ENCODE measurements at places on chromosomes 1 and 21. TPM values are rescaled to one million over a fixed set of nuclear protein-coding genes. Genes with fewer than 3 reads are reported as not detected.

DNA sequence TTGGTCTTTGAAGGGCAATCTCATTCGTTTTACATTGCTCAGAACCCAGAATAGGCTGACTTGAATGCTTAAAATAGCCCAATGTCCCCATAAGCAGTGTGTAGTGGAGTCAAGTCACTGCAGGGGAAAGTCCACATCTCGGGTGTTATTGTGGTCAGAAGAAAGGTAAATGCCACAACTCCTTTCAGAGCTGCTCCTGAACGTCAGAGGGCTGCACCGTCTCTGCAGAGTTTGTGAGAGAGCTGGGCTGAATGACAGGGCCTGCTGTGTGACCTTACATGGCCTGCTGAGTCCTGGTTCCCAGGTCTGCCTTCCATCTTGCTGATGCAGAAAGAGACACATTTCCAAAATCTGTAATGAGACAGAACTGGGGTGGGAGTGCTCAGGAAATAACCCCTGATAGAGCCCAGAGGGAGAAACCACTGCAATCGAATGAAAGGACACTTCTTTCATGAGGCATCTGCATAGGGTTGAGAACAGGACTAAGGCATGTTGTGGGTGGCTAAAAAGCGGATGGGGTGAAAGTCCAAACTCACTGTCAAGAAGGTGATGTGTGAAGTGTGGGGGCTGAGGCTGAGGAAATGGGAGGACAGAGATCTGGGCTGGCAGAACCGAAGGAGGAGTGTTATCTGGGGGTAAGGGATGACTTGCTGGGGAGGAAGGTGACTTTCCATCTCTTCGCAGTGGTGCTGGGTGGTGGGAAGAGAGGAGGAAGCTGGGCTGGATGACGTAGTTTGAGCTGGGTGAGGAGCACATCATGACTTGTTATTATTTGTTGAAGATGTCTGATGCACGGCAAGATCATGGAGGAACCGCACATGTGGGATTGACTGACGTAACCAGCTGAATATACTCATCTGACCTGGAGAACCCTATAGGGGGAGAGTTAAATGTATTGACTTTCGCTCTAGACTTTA lies 33.7 kb downstream of the XCL2 start:
- no peak overlapping the region for H3K27ac ChIP-seq
- H3K4me3 ChIP-seq: no peak overlapping the region
- DNase-seq: no peak
- H3K36me3 ChIP-seq: no peaks in the 10 kb centered on the region
- H3K4me1 ChIP-seq: no peaks in the 10 kb centered on the region

DNA sequence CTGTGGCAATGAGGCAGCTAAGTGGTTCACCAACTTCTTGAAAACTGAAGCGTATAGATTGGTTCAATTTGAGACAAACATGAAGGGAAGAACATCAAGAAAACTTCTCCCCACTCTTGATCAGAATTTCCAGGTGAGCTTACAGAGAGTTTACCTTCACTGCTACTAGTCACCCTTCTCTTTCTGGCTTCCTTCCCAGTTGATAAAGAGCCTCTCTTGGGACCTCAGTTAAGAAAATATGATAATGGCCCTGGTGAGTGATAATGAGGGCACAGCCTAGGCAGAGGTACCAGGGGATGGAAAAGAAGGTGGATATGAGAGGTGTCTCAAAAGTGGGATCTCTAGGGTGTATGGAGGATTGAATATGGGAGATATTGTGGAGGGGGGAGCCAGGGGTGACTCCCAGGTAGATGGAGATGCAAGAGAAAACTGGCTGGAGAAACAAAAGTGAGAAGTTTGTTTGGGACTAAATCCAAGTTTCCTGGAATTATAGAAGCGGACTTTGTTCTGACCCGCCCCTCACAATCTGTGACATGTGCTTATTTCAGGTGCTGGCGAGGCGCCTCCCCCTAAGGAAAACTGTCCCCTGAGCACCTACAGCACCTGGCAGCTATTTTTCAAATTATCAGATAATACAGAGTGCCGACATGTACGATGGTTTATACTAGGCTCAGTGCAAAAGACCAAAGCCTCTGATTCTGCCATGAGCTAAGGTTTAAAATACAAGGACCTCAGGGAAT lies 13.7 kb downstream of the MTARC2 start:
- H3K4me1 ChIP-seq: no peaks in the 10 kb centered on the region
- no peaks in the 10 kb centered on the region for H3K27me3 ChIP-seq
- peaks cover 21% of the 10 kb centered on the region for H3K36me3 ChIP-seq
- no peak overlapping the region for H3K27ac ChIP-seq
- no peak for DNase-seq

- no peak overlapping the region for H3K4me3 ChIP-seq
- H3K36me3 ChIP-seq: peaks cover 4% of the 10 kb centered on the region
- no peaks in the 10 kb centered on the region for H3K27me3 ChIP-seq
- H3K4me1 ChIP-seq: peaks cover 15% of the 10 kb centered on the region
Observed at GRCh38 chr1:43396059-43396458, 6.4 kb downstream of the SZT2 start.

- H3K27ac ChIP-seq: no peak overlapping the region
- no peaks in the 10 kb centered on the region for H3K36me3 ChIP-seq
- peaks cover 6% of the 10 kb centered on the region for H3K27me3 ChIP-seq
- DNase-seq: no peak
- no peak overlapping the region for H3K4me3 ChIP-seq
- no peaks in the 10 kb centered on the region for H3K4me1 ChIP-seq
Observed at GRCh38 chr1:87852410-87853161, 523.9 kb downstream of the LMO4 start.

- DNase-seq: no peak
- H3K4me3 ChIP-seq: no peak overlapping the region
- no peaks in the 10 kb centered on the region for H3K36me3 ChIP-seq
Observed at GRCh38 chr1:153400244-153400643, 9.4 kb upstream of the S100A8 start.

DNA sequence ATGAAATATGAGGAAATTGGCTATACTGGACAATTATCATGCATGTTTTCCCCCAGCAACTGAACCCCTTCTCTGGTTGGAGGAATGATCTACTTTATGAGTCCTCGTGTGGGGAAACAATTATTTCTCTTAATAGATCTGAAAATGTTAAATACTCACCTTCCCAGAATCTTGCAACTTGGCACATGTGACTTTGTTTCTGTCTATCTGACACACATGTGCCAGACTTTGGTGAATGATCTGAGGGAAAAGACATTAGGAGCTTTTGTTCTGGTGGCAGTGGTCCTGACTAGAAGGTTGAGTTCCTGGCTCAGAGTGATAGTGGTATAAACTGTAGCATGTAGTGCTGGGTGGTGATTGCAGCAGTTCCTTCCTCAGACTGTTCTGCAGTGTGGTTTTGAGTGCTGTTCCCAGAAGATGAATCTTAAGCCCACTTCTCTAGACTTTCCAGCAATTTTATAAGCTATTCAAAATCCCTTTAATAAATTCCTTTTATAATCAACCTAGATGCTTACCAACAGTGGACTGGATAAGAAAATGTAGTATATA lies 59.3 kb upstream of the B3GALNT2 start:
- no peak for DNase-seq
- H3K4me1 ChIP-seq: no peaks in the 10 kb centered on the region
- H3K4me3 ChIP-seq: no peak overlapping the region
- H3K27me3 ChIP-seq: no peaks in the 10 kb centered on the region
- no peaks in the 10 kb centered on the region for H3K36me3 ChIP-seq

- no peak overlapping the region for H3K27ac ChIP-seq
- H3K27me3 ChIP-seq: no peaks in the 10 kb centered on the region
- no peak for DNase-seq
- H3K4me3 ChIP-seq: no peak overlapping the region
Observed at GRCh38 chr1:97091263-97091662, 369.7 kb downstream of the PTBP2 start.

DNA sequence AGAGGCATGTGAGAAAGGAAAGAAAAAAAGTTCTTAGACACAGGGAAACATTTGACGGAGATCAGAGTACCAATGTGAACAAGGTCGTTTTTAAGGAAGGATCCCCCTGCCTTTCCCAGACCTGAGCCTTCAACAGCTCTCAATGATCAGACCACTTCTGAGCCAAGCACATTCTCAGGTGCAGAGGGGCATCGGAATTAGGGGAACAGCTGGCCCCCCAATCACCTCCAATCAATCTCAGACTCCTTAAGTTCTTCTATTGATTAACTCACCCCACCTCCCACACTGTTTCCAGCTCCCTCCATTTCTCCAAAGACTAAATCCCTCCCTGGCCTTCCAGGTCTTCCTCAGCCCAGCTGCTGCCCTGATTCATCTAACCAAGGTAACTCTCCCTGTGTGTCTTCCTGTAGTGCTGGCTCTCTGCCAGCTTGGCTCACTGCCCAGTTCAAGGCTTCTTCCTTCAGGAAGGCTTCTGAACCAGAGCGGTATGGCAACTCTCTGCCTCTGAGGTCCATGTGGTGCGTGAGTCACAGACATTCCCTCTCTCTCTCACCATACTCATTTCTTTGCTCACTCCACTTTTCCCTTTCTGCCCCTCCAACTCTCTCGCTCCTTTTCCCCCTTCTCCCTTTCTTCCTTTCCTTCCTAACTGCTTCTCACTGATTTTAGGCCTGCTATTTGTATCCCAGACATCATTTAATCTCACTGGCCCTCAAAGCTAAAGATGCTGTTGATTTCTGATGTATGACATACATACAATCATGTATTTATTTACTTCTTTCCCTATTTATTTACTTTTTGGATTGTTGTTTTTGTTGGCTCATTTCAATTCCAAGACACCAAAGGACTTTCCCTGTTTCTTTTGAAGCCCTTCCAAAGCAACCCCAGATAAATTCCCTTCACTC lies 18.1 kb downstream of the CFAP45 start:
- H3K27ac ChIP-seq: no peak overlapping the region
- no peak for DNase-seq
- no peak overlapping the region for H3K4me3 ChIP-seq
- H3K27me3 ChIP-seq: no peaks in the 10 kb centered on the region

DNA sequence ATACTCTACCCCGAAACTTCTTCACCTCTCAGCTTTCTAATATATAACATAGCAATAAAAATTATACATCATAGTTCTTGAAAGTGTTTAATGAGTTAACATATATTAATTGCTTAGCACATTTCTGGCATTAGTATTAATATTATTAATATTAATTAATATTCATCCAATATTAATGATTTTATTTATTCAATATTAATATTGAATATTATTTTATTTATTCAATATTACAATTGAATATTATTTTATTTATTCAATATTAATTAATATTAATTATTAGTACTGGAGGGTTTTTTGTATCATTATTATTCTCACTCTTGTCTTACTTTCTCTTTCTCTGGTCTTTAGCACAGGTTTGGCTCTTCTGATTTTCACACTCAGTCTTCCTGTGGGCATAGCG lies 105.2 kb downstream of the GRIK1 start:
- H3K4me3 ChIP-seq: no peak overlapping the region
- H3K36me3 ChIP-seq: peaks cover 5% of the 10 kb centered on the region
- peaks cover 8% of the 10 kb centered on the region for H3K4me1 ChIP-seq
- H3K27me3 ChIP-seq: peaks cover 2% of the 10 kb centered on the region

- peaks cover 2% of the 10 kb centered on the region for H3K36me3 ChIP-seq
- H3K4me3 ChIP-seq: peak overlapping the region; percentile 79
- peaks cover 37% of the 10 kb centered on the region for H3K4me1 ChIP-seq
- DNase-seq: no peak
- no peaks in the 10 kb centered on the region for H3K27me3 ChIP-seq
- H3K27ac ChIP-seq: peak overlapping the region; percentile 93
Observed at GRCh38 chr1:224182057-224182865, 779 bp upstream of the DEGS1 start.

Gene KIF14
- 2.0 TPM for total RNA-seq

Gene CRNN
- total RNA-seq: not detected

Gene ALG6
- 11.6 TPM for total RNA-seq
